ENCODE measurements at places on chromosomes 3 and 15.

- no peak for DNase-seq
Observed at GRCh38 chr15:44573386-44573785, 36.4 kb downstream of the EIF3J start.

DNA sequence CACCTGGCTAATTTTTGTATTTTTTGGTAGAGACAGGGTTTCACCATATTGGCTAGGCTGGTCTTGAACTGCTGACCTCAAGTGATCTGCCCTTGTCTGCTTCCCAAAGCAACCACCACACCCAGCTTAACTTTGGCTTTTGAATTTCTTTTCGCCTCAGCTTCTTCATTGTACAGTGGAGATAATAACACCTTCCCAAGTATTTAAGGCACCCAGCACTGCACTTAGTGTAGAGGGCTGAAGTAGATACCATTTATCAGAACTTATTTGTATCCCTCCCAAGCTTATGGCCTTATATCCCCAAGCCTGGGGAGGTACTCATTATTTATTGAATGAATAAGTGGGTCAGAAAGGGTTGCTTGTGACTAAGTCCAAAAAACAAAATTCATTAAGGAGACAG lies 2.3 kb downstream of the SQOR start:
- no peak for DNase-seq

DNA sequence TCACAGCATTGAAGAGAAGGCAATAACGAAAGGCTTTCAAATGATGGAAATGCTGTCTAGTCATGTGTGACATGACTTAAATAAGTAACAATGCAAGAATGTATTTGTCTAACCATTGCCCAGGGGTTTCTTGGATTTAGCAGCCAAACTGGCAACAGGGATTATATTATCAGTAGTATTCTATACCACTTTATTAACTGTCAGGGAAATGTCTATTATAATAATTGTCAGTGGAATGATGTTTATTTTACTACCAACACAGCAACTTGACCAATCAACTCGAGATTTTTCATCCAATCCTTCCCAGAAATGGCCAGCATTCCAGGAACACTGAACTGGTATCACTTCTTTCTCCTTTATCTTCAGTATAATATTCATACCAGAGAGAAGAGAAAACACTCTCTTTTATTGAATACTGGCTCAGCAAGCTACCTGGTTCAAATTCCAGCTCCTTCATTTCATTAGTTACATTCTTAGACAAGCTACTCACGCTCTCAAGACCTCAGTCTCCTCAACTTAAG lies 66.2 kb downstream of the FOXP1 start:
- DNase-seq: no peak

DNA sequence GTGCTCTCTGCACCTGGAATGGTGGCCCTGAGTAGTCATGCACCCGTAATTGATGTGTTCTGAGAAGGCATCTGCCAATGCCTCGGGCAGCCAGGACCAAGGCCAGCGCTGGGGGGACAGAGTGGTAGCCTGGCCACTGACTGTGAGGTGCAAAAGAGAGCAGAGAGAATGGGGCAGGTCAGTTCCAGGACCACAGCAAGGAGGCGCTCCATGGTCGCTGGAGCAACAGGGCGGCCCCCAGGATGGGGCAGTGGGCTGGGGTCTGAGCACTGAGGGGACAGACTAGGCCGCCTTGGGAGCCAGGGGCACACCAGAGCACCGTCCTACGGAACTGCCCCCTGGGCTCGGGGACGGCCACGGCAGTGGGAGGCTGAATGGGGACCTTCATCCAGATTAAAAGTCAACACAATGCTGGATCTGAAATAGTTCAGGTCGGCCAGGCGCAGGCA lies 48.3 kb upstream of the IQSEC1 start:
- DNase-seq: no peak

DNA sequence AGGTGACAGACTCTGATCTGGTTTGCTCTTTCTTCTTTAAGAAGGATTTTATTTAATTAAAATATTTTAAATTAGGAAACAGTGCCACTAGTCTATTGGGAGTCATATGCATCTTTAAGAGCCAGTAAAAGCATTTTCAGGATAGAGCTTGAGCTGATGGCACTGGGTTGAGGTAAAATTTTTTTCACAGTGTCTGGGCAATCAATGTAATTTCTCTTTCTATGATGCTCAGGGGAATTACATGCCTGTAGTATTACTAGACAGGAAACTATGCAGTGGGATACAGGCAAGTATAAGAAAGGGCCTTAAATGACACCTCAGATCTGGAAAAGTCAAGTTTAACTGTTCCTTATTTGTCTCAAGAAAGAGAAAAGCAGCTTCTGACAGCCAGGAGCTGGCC lies 76.4 kb downstream of the GAP43 start:
- DNase-seq: no peak

DNA sequence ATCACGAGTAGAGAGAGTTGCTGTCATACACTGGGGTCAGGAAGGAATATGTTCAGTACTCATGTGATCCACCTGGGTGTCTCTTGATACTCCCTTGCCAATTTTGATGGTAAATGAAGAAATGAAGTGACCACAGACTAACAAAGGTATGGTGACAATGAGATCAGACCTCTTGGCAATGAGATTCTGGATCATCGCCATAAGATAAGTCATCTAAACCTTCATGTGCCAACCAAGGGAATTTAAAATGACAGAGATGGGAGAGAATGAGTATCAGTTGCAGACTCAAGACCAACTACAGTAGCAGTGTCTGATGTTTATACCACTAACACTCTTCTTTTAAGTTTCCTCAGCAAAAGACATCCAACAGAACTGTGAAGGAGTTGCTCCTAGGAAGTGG lies 601.0 kb downstream of the MECOM start:
- no peak for DNase-seq
